Stimulated activated CD4-positive, alpha-beta T cell treated with anti-CD3 and anti-CD28 coated beads, Interleukin-15, amount 100 ng/mL, for 48 hours (primary cell): ENCODE measurements at places on chromosomes 2 and 18.

- DNase-seq: no peak
These were observed 120.6 kb upstream of the MYCN start for GRCh38 chr2:15819562-15820256.

- DNase-seq: no peak
These were observed 57.8 kb upstream of the OTOF start for GRCh38 chr2:26535663-26536275.

GRCh38 chr2:1709946-1710560 is 34.3 kb downstream of the PXDN start:
- DNase-seq: no peak

DNA sequence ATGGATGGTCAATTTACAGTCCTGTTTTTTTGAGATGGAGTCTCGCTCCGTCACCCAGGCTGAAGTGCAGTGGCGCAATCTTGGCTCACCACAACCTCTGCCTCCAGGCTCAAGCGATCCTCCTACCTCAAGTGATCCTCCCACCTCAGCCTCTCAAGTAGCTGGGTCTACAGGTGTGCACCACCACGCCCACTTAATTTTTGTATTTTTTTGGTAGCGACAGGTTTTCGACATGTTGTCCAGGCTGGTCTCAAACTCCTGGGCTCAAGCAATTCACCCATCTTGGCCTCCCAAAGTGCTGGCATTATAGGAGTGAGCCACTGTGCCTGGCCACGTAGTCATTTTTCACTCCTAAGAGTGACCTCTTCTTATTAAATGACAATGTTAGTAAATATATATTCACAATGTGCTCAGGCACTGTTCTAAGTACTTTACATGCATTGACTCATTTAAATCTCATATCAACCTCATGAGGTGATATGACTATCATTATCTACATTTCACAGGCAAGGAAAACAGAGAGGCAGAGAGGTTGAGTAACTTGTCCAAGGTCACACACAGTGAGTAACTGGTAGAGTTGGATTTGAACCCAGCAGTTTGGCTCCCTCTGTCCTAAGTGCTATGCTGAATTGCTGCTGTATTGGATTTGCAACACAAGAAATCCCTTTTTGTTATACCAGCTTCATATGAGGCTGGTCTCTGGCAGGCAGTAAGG is 5.6 kb upstream of the DIS3L2 start:
- no peak for DNase-seq

- DNase-seq: no peak
These were observed 120.9 kb downstream of the CNTNAP5 start for GRCh38 chr2:124145982-124146381.

- no peak for DNase-seq
These were observed 44.9 kb downstream of the FIGN start for GRCh38 chr2:163690896-163691295.

GRCh38 chr18:64083916-64084315 is 65.0 kb downstream of the LINC00305 start:
- DNase-seq: no peak

GRCh38 chr2:68059784-68060525 is 2.8 kb downstream of the C1D start:
- no peak for DNase-seq

DNA sequence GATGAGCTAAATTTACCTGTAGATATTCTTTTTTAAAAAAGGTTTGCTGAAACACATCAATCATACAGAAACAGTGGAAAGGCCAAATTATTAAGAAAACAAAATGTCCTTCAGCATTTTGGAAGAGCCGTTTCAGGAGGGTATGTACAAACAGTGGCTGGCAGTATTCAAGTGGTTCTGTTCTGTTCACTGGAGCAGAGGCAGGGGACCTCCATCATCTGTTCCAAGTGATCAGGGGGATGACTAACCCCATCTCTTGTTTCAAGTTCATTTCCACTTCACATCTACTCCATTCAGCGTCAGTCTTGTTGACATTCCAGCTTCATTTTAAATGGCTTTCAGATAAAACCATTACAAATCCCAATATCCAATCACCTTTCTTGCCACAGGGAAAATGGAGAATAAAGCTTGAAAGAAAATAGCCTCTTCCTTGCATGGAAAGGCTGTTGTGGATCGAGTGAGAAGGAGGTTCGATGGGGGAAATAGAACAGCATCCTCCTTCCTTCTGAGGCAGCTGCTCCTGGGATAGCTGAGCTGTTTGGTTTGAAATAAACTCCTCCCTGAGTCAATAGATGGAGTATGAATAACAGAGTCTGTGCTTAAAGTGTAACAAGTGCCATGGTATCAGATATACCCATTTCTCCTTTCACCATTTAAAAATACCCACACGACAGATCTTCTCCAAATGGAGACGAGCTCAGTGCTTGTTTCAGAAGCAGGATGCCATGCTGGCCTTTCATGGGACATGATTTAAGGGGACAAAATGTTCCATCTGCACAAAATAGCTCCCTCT is 63.7 kb upstream of the OTOF start:
- no peak for DNase-seq
